PC-3 (cell line): ENCODE measurements at places on chromosomes 7 and 10. TPM values are rescaled to one million over a fixed set of nuclear protein-coding genes. Genes with fewer than 3 reads are reported as not detected.

The MYPN gene
- 6.0 and 7.1 TPM in 2 replicates for total RNA-seq

The TRIP6 gene
- 11.3 and 14.6 TPM in 2 replicates for total RNA-seq

The IFIT1B gene
- total RNA-seq, result not detected in 2 replicates

The TMEM196 gene
- not detected in 2 replicates for total RNA-seq
